Fibroblast of skin of scalp (primary cell): ENCODE measurements at places on chromosomes 6 and 20.

DNA sequence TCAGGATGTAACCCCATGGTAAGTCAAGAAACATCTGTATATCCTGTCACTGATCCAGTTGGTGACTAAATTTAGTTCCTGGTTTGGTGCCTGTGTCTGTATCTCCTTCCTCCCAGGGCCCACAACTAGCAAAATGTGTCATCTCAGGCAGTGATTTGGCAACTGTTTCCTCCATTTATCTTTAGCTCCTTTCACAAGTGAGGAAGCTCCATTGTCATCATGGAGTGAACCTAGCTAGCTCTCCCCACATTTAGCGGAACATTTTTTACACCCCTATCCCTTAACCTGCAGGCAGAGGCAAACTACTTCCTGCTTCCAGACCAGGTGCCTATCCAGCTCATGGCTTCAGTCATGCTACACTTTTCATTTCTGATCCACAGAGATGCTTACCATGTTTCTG lies 99.5 kb downstream of the IPCEF1 start:
- no peak for DNase-seq

DNA sequence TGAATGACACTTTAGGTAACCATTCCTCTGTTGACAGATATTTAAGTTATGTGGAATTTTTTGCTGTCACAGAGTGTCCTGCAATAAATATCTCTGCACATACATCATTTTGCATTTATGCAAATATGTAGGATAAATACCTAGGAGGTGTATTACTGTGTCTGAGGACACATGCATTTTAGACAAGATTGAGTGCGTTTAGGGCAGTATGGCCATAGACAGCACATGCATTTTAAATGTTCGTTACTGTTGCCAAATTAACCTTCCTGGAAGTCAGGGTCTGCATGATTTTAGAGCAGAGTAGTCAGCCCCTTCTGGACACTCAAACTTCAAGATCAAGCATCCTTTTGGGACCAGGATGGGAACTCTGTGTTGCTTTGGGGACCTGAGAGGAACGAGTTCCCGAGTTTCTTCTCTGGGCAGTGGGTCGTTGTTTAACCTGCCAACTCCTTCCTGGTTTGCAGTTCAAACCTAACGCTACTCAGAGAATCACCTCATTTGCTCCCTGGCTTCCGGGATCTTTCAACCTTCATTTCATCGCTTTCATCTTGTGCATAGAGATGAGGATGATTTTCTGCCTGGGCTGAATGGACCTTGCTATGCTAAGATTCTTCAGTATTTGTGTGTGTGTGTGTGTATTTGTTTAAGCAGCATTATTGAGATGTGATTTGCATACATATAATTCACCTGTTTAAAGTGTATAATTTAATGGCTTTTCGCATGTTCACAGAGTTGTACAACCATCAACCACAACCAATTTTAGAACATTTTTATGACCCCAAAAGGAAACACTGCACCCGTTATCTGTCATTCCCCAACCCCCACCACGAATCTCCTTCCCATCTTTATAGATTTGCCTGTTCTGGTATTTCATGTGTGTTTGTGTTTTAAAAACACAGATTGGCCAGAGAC lies 9.8 kb downstream of the BCAS4 start:
- no peak for DNase-seq

DNA sequence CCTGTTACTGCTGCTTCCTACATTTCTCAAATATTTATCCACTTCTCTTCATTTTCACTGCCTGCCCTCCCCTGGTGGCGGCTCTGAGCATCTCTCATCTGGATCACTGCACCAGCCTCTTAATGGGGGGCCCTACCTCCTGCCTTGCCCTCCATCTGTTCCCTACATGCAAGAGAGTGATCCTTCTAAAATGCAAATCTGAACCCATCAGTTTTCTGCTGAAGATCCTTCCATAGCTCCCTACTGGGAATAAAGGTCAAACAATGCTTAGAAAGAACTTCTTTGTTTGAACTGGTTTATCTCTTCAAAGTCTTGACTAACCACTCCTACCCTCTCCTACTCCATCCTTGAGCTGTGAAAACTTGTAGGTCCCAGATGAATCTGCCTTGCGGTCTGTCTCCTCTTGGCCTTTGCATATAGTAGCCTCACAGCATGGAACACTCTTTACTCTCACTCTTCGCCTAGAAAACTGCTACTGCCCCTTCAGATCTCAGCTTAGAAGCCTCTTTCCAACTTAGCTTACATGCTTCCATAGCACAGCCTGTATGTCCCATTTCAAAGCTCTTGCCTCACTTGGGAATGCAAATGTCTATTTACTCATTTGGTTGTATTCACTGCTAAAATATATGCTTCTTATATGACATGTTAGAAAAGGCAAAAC lies 119.3 kb downstream of the QRSL1 start:
- no peak for DNase-seq

- DNase-seq: no peak
These were observed 165.2 kb downstream of the BCAS1 start for GRCh38 chr20:53905019-53905819.

DNA sequence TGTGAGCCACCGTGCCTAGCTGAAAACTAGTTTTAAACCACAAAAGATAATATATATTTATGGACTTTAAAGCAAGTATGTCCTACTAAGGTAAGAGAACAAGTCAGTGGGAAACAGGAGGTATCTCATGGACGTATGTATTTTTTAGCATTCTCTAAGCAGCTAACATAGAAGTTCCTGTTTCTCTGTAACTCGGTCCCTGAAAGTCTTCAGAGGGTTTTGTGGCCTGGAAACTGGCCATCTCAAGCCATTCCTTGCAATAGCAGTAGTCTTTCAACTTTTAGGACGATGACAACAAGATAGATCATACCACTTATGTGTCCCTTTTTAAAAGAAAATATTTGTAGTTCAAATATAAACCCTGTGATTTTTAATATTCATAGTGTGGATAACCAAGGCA lies 95.6 kb upstream of the RALGAPA2 start:
- no peak for DNase-seq

DNA sequence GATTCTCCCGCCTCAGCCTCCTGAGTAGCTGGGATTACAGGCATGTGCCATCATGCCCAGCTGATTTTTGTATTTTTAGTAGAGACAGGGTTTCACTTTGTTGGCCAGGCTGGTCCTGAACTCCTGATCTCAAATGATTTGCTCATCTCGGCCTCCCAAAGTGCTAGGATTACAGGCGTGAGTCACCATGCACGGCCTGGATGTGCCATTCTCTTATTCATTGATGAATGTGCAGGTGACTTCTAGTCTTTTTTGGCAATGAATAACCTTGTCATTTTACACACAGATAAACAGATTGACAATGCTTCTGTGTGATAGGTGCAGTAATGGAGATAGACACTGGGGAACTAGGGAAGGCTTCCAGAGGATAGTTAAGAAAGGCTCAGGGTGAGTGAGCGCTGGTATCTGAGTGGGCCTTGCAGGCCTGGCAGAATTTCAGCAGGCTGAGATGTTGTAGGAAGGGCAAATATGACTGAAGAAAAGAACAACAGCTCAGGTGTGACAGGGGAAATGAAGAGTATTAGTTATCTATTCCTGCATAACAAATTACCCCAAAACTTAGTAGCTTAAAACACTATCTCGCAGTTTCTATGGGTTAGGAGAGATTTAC lies 23.3 kb downstream of the PPARD start:
- DNase-seq: no peak

DNA sequence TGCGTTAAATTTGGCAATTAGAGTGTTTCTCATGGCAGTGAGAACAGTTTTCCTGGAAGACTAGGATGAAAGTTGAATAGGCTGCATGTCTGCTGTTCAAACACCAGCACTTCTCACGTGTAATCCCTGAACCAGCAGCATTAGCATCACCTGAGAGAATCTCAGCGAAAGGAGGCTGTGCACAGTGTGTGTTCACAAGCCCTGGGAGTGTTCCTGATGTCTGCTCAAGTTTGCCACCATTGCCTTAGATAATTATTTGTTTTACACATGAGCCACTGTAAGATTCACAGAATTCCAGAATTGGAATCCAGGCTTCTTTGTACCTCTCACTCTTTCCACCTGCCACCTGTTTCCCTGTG lies 117.3 kb downstream of the JARID2 start:
- no peak for DNase-seq

GRCh38 chr20:3434232-3434631 lies 26.8 kb upstream of the DNAAF9 start:
- no peak for DNase-seq

DNA sequence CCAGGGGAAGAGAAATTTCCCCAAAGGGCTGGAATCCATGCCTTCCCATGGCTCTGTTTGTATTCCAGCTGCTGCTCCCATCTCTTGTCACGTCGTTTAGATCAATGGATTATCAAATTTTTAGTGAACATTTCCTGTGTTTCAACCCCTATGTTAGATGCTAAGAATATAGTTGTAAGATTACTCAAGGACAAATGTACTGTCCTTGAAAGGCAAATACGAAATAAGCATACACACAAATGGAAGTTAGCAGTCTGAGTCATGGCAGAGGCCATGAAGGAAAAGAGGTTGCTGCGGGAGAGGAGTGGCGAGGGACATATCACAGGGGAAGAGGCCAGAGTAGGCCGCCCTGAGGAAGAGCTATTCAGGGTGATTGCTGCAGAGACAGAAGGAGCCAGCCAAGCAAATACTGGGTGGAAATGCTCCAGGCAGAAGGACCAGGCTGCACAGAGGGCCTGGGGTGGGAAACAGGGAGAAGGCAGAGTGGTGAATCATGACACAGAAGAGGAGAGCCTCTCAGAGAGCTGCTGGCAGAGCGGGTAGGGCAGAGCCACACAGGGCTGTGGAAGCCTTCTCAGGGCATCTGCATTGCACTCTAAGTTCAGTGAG lies 219.2 kb upstream of the LRFN2 start:
- DNase-seq: no peak

GRCh38 chr6:27785294-27785693 lies 126.9 kb downstream of the OR2B2 start:
- no peak for DNase-seq

DNA sequence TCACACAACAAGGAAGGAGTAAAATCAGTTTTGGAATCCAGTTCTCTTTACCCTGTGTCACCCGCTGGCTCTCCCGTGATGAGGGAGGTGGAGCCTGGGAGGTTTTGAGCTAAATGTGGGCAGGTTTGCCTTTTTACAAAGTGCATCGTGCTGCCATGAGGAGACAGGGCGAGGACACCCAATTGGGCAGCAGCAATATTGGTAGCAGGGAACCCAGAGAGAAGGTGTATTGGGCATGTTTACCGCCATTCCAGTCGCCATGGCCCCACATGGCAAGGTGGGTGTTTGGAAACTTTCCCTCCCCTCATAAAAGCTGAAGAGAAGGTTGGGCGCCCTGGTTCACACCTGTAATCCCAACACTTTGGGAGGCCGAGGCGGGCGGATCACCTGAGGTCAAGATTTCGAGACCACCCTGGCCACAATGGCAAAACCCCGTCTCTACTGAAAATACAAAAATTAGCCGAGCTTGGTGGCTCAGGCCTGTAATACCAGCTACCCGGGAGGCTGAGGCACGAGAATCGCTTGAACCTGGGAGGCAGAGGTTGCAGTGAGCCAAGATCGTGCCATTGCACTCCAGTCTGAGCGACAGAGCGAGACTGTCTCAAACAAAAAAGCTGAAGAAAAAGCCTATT lies 3.5 kb upstream of the UBE2V1 start:
- no peak for DNase-seq

GRCh38 chr6:52050051-52050405 lies 37.4 kb downstream of the PKHD1 start:
- no peak for DNase-seq

GRCh38 chr20:24977797-24978196 lies 14.8 kb downstream of the APMAP start:
- no peak for DNase-seq

DNA sequence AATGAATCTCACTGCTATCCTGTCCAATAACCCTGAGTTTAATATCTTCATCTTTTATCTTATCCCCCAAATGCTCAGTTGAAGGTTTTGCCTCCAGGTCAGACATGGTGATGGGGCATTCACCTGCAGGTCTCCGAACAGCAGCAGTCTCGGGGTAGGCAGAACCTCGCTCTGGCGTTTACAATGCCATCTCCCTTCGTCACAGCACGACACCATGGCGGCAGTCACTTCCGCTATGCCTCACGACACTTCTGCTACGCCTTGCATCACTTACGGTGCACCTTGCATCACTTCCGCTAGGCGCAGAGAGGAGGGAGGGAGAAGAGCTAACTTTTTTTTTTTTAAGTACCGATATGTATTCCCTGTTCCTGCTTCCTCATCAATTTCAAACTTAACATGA lies 194.9 kb downstream of the BCAS1 start:
- DNase-seq: no peak

GRCh38 chr6:149254253-149254652 lies 63.3 kb upstream of the TAB2 start:
- no peak for DNase-seq

DNA sequence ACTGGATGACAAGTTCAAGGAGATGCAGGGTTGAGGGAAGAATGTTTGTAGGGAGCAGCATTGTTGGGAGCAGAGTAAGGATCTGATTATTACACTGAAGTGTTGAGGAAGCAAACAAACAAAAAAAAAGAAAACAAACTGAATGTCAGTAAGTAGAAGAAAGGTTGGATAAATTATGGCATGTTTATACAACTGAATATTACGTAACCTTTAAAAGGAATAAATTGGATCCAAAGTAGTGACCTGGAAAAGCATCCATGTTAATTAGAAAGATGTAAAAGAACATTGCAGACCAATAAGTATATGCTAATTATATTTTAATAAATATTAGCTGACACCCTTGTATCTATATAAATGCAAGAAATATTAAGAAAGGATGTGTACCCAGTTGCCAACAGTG lies 12.8 kb upstream of the TSPYL1 start:
- DNase-seq: no peak

DNA sequence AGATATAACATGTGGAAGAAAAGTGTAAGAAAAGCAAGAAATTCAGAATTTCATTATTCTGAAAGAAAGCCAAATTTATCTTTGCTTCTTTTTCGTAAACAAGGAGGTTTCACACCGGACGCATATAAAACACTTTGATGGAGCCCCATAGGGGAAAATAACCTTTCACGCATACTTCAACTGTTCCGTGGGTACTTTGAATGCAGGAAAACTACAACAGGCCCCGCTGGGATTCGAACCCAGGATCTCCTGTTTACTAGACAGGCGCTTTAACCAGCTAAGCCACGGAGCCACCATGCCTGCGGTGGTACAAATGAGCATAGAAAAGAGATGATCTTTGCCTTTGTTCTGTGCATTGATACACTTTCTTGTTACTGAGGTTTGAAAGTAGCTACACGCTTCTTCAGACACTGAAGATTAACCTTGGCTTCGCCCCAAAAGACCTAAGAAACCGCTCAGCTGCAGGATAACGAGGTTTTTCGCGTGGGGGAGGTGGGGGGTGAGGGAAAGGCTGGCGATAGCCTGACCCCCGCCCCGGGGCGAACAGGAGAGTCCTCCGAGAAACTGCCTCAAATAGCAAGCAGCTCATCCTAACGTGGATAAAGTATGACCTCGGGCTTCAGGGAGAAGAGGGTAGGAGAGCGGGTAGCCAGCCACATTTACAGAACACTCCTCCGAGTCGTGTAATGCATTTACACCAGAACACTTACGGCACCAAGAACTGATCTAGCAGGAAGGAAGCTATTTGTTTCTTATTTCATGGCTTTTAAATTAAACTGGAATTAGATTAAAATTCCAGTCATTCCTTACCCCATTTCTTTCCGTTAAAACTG lies 5.3 kb upstream of the HMGN4 start:
- DNase-seq: peak; percentile 95
